ENCODE measurements at places on chromosomes 3 and 15. TPM values are rescaled to one million over a fixed set of nuclear protein-coding genes. Genes with fewer than 3 reads are reported as not detected.
A peak's percentile ranks its signal among the peaks of the same experiment; 100 is the strongest.

DNA sequence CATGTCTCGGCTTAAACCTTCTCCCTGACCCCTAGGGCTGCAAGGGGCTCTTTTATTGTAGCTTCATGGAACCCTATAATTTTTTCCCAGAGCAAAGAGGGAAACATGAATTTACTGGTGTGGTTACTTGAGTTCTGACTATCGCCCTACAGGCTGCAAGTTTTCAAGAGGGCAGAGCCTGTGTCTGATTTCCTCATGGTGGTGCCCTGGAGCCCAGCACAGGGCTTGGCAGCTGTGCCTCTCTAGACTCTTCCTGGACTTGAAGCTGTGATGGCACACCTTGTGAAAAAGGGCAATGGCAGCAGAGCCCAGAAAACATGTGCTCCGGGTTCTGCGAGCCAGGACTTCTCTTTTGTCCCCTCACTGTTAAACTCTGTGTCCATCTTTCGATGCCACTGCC is 34.2 kb upstream of the TF start:
- no peak overlapping the region for H3K4me3 ChIP-seq
- no peak for DNase-seq
- H3K27ac ChIP-seq: no peak overlapping the region

- no peak overlapping the region for H3K4me3 ChIP-seq
- no peak overlapping the region for H3K27ac ChIP-seq
- no peaks in the 10 kb centered on the region for H3K4me1 ChIP-seq
- DNase-seq: no peak
- H3K36me3 ChIP-seq: no peaks in the 10 kb centered on the region
Measured at GRCh38 chr15:80233581-80233980, 18.4 kb downstream of the CTXND1 start.

- no peak for DNase-seq
- H3K4me3 ChIP-seq: no peak overlapping the region
- H3K4me1 ChIP-seq: no peaks in the 10 kb centered on the region
- H3K27me3 ChIP-seq: no peaks in the 10 kb centered on the region
- H3K27ac ChIP-seq: no peak overlapping the region
- H3K36me3 ChIP-seq: no peaks in the 10 kb centered on the region
Measured at GRCh38 chr3:79973917-79974595, 206.3 kb upstream of the ROBO1 start.

GRCh38 chr3:131216801-131217200 is 164.8 kb upstream of the NUDT16 start:
- H3K27me3 ChIP-seq: no peaks in the 10 kb centered on the region
- no peak overlapping the region for H3K4me3 ChIP-seq
- H3K4me1 ChIP-seq: no peaks in the 10 kb centered on the region
- H3K36me3 ChIP-seq: no peaks in the 10 kb centered on the region

DNA sequence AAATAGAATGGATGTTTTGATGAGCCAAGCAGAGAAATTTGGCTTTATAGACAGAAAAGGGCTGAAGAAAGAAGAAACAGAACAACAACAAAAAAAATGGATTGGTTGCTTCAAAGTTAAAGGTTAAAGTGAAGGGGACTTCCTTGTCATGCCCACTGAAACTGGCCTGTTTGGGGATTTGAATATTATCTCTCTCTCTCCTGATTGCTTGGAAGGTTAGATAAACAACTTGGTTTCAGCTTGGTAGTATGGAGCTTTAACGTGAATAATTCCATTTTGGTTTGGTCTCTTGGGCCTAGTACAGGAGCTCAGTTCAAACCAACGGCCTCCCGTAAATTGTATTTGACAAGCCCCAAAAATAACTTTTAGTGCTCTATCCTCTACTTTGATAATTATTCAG is 70.8 kb upstream of the MBNL1 start:
- H3K4me1 ChIP-seq: peaks cover 81% of the 10 kb centered on the region
- no peak overlapping the region for H3K4me3 ChIP-seq
- no peaks in the 10 kb centered on the region for H3K27me3 ChIP-seq
- peak overlapping the region; percentile 85 for H3K27ac ChIP-seq
- no peaks in the 10 kb centered on the region for H3K36me3 ChIP-seq

GRCh38 chr15:48170981-48171380 is 7.1 kb downstream of the MYEF2 start:
- no peak for DNase-seq
- H3K36me3 ChIP-seq: no peaks in the 10 kb centered on the region
- H3K27me3 ChIP-seq: no peaks in the 10 kb centered on the region
- no peak overlapping the region for H3K27ac ChIP-seq

DNA sequence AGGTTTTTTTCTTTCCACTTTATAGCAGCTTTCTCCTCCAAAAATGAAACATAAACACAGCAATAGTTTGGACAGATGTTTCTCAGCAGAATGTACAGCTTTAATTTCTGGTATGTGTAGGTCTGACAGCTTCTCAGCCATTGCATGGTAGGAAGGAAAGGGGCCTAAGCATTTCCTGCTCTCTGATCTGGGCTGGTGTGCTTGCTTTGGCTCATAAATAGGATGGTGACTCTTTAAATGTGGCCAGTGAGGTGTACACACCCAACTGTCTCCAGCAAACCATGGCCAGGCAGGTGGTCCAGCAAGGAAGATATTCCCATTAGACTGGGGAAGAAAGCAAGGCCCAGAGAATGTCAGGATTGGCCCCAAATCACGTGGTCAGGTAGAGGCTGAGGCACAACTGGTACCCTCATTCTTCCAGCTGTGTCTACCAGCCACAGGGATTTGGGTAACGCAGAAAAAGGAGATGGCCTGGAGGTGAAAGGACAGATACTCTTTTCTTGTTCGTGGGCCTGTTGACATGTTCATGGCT is 52.1 kb downstream of the ITGA11 start:
- no peaks in the 10 kb centered on the region for H3K27me3 ChIP-seq
- H3K36me3 ChIP-seq: no peaks in the 10 kb centered on the region
- no peak overlapping the region for H3K27ac ChIP-seq
- H3K4me1 ChIP-seq: peaks cover 9% of the 10 kb centered on the region
- no peak for DNase-seq

GRCh38 chr3:80043226-80043625 is 275.4 kb upstream of the ROBO1 start:
- DNase-seq: no peak
- H3K27me3 ChIP-seq: no peaks in the 10 kb centered on the region
- no peak overlapping the region for H3K4me3 ChIP-seq
- H3K36me3 ChIP-seq: no peaks in the 10 kb centered on the region

DNA sequence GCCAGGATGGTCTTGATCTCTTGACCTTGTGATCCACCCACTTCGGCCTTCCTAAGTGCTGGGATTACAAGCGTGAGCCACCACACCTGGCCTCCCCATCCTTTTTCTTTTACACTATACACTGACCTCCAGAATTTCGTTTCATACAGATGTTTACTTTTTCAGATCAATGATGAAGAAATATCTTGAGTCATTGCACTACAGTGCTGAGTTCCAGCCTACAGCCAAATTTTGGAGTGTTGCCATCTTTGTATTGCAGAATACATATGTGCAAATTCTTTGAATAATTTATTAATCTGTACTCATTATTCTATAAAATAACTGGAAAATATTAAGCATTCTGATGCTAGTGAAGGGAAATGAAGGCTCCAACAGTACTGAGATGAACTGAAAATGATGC is 12.5 kb downstream of the ZPLD1 start:
- no peak for DNase-seq
- no peaks in the 10 kb centered on the region for H3K4me1 ChIP-seq
- no peaks in the 10 kb centered on the region for H3K36me3 ChIP-seq
- H3K27me3 ChIP-seq: no peaks in the 10 kb centered on the region

DNA sequence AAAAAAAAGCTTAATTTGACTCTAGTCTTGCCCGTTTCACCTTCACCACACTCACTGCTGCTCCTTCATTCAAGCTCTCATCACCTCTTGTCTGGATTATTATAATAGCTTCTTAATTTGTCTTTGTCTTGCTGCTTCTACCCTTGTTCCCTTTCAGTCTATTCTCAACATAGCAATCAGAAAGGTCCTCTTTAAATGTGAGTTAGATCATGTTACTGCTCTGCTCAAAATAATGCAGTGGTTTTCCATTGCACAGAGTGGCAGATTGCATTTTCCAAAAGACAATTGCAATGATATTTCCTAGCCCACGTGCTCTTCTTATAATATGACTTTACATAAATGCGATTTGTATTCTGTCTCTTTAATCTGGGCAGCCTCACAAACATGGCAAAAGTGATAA is 174.6 kb downstream of the ALDH1A2 start:
- no peak for DNase-seq
- H3K4me3 ChIP-seq: no peak overlapping the region
- no peaks in the 10 kb centered on the region for H3K27me3 ChIP-seq

- H3K27ac ChIP-seq: no peak overlapping the region
- no peaks in the 10 kb centered on the region for H3K36me3 ChIP-seq
- no peak overlapping the region for H3K4me3 ChIP-seq
- no peak for DNase-seq
- H3K4me1 ChIP-seq: peaks cover 27% of the 10 kb centered on the region
Measured at GRCh38 chr15:66847565-66847991, 145.5 kb downstream of the SMAD6 start.

- no peak for DNase-seq
- H3K27ac ChIP-seq: peak overlapping the region; percentile 53
- peak overlapping the region; percentile 0 for H3K4me3 ChIP-seq
- H3K36me3 ChIP-seq: no peaks in the 10 kb centered on the region
- peaks cover 40% of the 10 kb centered on the region for H3K4me1 ChIP-seq
Measured at GRCh38 chr15:62119227-62119864, 45.7 kb downstream of the C2CD4B start.

DNA sequence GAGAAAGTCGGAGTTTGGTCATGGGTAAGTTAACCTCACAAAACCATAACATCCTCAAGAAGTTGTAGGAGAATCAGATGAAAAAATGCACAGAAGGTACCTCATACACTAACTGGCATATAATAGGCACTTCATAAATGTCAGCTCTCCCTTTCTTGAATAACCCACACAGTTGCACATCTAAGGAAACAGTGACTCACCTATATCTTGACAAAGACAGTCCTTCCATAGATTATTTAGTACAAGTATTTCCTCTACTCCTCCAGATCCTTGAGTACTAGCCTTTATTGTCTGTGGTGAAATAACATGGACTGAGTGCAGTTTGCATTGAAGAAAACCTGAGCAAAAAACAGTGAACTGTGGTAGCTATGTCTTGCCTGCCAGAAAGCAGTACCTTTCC is 46.6 kb downstream of the MAGI1 start:
- no peaks in the 10 kb centered on the region for H3K36me3 ChIP-seq
- no peaks in the 10 kb centered on the region for H3K27me3 ChIP-seq
- H3K4me3 ChIP-seq: no peak overlapping the region
- peaks cover 4% of the 10 kb centered on the region for H3K4me1 ChIP-seq

DNA sequence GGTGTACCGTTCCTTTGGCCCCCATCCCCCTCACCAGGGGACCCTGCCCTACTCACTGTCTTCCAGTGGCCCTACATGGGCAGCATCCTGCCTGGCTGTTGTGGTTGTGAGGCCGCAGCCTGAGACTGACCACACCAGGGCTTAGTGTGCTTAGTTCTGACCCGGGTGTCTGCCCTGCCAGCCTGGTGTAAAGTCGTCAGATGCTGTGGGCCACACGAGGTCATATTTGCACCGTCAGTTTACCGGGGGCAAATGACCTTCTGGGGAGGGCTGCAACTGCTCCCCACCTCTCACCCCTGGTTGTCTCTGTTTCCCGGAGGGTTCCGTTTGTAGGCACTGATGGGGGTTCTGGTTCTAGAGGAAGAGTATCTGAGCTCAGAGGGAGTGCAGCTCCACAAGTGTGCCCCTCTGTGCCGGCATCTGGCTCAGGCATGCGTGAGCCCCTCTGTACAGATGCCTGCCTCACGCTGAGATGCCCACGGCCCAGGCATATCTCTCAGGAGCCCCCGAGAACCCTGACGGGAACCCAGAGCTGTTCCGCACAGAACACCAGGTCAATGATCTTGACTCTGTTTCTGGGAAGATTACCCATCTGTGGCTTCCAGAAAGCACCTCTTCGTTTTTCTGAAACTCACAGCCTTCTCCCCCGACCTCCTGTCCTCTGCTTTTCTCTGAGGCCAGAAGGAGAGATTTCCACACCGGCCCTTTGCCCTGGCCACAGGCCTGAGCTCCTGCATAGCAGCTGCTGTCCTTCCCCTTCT is 19.2 kb downstream of the KLF13 start:
- H3K4me1 ChIP-seq: peaks cover 52% of the 10 kb centered on the region
- H3K4me3 ChIP-seq: no peak overlapping the region
- no peaks in the 10 kb centered on the region for H3K27me3 ChIP-seq
- DNase-seq: peak; percentile 17

ADAMTS17 gene
- 2.9 TPM for total RNA-seq

BCHE gene
- 6.6 TPM for total RNA-seq

DNAJC19 gene
- 31.2 TPM for total RNA-seq

NRG4 gene
- total RNA-seq: 0.32 TPM

PML gene
- 61.2 TPM for total RNA-seq
